ENCODE measurements at places on chromosomes 12 and 14.

GRCh38 chr14:59283361-59283760 lies 94.9 kb downstream of the DAAM1 start:
- no peak for DNase-seq

- DNase-seq = no peak
These were observed 22.7 kb upstream of the IFNG-AS1 start for GRCh38 chr12:67966560-67966959.

DNA sequence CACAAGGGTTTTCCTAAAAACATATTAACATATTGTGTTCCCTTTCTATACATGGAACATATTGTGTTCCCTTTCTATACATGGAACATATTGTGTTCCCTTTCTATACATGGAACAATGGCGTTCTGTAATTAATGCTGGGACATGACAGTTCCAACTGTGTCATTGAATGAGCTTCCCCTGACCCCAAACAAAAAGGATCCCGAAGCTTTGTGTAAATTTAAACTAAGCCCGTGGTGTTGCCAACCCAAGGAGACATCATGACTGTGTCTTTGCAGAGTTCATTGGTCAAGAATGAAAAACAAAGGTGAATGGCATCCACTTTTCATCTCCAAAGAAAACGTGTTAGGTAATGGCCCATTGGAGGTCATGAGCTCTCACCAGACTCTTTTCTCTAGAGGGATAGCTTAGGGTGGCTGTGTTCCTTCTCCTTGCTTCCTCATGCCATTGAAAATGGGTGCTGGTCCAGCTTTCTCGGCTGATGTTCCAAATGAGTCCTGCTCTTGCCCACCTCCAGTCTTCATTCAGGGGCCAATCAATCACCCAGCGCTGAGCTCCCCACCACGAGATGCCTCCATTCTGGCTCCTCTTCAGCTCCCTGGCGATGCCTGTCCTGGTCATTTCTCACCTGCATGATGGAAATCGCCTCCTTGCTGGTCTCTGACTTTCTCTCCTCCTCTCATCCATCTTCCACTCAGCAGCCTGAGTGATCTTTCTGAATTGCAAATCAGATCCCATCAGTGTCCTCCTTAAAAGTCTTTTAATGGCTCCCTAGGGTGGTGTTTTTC lies 156.1 kb downstream of the VRK1 start:
- no peak for DNase-seq

DNA sequence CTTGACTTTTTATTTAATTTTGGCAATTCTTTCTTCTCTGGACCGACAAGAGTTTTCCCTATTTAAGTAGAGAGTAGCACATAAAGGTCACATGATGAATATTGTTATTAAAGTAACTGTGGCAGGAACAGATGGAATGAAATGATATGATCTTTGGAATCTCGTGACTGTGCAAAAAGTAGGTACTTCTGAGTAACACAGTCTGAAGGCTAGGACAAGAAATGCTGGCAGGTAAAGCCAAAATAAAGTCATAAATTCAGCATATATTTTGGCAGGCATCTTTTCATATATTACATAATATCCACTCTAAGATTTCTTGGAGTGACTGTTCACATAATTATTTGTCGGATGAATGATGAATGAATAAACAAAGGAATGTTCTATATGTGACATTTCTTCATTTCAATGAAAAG lies 121.4 kb downstream of the EFCAB11 start:
- no peak for DNase-seq

DNA sequence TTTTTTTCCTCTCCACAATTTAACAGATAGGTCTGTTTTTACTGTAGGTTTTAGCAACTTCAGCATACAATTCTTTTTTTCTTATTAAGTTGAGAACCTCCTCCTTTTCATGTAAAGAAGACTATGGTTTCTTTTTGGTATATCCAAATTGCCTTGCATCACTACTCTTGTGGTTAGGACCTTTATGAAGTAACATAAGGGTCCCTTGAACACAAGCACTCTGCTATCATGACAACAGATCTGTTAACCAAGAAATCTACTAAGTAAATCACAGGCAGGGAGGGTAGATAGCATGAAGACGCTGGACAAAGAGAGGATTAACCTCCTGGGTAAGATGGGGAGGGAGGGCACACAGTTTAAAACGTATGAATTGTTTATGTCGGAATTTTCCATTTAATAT lies 380.6 kb downstream of the CCDC91 start:
- DNase-seq = no peak

DNA sequence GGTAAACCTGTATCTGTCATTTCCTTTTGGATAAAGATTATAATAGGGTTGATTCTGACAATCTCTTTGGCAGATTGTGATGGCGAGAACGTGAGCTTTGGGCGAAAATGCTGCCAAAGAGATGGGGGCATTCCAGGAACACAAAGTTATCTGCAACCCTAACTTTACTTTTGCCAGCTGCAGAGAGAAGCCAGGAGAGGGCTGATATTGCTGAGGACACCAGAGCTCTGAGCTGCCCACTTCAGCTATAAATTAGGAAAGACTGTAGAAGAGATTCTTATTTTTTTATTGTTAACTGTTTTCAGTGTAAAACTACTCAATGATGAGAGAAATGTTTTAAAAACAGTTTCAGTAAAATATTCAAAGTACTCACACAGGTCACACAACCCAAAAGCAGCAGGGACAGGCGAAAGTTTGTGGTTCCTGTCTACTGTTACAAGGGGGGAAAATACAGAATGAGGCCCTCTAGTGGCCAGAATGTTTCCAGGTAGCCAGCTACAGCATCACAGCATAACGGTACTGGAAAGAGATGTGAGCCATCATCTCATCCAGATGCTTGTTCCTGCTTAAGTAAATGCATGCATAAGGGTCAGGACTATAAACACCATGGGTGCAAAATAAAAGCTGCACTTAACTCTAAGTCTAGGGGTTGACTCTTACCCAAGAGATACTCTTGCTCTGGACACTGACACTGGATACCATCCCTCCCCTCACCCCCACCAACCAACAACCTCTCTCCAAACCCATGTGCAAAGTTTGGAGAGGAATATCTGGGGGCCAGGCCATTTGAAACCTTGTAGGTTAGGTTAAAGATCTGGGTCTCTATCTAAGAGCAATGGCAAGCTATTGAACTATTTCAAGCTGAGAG lies 498.4 kb downstream of the RMST start:
- no peak for DNase-seq

DNA sequence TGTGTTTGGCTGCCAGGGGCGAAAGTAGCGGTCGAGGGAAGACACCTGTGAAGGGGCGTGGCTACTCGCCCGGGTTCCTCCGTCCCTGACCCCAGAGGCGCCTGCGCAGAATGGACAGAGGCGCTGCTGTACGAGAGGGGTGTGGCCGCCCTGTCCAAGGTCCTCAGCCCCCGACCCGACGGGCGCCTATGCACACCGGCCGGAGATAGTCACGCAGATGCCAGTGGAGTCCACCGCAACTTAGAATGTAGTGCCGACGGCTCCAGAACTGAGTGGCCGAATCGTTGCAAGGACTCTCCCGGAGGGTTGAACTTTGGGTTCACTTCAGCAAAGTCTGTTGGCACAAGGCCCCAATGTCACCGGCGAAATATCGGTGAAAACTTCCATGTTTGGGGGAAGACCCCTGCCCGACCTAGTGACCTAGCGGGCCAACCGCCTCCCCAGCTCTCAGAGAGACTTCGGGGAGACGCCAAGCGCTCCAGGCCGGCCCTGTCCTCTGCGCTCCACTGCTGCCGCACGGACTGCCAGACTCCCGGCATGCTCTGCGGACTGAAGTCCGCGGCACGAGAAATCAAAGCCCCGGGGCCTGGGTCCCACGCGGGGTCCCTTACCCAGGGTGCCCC lies 541 bp upstream of the RNU6-7 start:
- peak; percentile 79 for DNase-seq

DNA sequence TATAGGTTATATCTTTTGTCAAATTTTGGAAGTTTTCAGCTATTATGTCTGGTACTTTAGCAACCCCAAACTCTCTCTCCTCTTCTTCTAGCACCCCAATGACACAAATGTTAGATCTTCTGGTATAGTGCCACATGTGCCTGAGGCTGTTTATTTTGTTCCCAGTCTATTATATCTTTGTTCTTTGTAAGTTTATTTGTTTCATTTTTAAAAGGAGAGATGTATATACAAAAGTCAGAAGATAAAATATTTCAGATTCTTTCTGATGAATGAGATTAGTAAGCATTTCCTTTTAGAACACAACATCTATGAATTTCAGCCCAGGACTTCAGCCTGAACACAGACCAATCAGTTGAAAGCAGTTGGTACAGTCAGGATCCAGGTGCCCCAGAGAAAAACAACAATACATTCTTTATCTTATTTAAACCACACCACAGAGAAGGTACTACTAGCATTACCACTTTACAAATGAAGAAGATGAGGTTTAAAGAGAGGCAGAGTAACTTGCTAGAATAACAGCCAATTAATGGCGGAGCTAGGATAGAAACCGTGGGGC lies 114.1 kb upstream of the BTG1 start:
- no peak for DNase-seq

- no peak for DNase-seq
These were observed 35.8 kb downstream of the MYF5 start for GRCh38 chr12:80752464-80752863.

DNA sequence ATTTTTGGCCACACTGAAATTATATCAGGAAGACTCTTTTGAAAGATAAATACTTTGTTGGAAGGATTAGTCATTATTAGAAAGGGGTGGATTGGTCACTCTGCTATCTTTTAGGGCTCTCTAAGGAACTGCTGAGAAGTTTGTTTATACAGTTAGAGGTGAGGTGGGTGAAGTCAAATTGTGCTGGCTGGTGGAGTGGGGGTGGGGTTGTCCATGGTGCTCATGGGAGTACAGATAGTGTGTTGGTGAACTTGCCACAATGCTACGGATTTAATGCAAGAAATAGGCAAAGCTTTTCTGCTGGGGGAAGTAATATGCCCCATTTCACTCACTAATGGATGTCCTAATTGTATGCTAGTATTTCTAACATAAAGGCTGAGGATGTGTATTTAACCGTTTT lies 35.8 kb downstream of the SUSD6 start:
- DNase-seq = no peak

DNA sequence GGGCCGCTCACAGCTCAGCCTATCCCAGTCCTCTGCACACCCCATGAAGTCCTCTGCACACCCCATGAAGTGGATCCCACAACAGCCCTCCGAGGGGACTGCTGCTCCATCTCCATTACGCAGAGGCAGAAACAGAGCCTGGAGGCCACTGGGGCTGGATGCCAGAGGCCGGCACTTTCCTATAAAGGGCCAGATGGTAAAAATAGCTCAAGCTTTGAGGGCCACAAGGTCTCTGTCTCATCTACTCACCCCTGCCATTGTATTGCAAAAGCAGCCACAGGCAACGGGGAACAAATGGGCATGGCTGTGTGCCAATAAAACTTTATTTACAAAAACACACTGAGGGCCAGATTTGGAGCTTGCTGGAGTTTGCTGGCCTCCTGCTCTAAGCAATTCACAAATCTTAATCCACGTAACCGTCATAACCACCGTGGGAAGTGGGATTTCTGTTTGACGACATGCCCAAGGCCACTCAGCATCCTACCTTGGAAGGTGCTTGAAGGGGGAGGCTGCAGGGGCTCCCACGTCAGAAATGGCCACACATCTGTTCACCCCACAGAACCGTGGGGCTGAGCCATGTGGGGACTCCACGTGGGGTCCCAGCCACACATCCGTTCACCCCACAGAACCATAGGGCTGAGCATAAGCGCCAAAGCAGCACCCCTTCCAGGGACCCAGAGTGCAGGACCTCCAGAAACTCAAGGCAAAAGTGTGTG lies 92.0 kb downstream of the NCOR2 start:
- no peak for DNase-seq

DNA sequence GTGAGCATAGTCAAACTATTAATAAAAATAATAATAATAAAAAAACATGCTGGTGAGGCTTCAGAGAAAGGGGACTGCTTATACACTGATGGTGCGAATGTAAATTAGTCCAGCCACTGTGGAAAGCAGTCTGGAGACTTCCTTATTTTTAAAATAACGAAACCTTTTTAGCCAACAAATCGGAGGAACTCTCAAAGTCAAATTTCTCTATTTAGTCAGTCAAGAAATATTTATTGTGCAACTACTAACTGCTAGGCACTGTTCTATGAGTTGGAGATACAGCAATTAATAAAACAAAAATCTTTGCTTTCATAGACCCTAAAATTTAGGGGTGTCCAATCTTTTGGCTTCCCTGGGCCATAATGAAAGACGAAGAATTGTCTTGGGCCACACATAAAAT lies 10.8 kb downstream of the TAOK3 start:
- DNase-seq = no peak

DNA sequence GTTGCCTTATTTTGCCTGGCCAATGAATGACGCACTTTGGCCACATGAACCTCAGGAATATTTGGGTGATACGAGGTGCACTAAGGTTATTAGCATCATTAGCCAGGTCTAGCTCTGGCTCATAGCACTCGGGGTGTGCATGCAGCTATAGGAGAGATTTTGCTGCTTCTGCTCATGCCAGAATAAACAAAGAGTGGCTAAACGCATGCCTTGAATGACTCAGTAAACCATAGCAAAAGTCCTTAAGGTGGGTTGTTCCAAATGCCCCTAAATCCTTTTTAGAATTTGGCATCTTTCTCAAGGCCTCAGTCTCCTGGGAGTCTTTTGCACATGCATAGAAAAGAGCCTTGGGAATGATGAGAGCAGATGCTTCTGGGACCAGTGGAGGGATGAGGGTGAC lies 343.7 kb upstream of the FKBP4 start:
- no peak for DNase-seq

- DNase-seq = no peak
These were observed 299.3 kb upstream of the RTL1 start for GRCh38 chr14:101202627-101203404.

DNA sequence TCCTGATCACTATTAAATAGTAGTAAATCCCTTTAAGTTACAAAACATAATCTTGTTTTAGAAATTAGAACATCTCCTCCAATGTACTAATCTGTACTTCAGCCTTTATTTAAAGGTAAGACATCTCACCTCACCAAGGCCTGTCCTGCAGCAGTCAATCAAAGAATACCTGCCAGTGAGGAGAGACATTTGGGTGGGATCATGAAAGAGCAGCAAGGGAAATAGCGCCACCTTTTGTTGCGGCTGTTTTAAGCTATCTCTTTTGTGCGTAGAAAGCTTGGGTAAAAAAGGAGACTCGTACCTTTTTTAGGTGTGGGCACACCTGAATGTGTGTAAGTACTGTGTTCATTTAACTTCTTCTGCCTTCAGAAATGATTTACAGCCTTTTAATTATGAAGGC lies 117.8 kb upstream of the TMTC1 start:
- no peak for DNase-seq

DNA sequence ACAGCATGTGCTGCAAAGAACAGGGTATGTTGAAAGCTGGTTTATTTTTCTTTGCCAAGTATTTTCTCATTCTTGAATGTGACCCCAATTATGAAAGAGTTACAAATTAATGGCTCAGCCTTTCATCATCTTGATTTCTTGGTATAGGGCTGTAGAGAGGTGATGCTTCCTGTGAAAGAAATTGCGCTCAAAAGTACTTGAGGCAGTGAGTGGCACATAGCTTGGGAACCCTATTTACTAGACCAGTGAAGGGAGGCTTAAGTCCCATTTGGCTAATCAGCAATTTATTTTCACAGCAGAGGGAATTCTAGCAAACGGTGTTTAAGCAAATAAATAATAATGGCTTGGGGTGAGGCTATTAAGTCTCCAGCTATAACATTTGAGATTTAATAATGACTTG lies 153.9 kb upstream of the MIS18BP1 start:
- no peak for DNase-seq

Data from C1 segment of cervical spinal cord (tissue), 14 donors.